ENCODE measurements at places on chromosomes 6 and 20. TPM values are rescaled to one million over a fixed set of nuclear protein-coding genes. Genes with fewer than 3 reads are reported as not detected.

The ENPP3 gene
- not detected for total RNA-seq

The SLC32A1 gene
- total RNA-seq, result not detected

The THBS2 gene
- 0.05 TPM for total RNA-seq

The FOXQ1 gene
- 5.3 TPM for total RNA-seq

The HACE1 gene
- 1.9 TPM for total RNA-seq

The SLC12A5 gene
- 10.9 TPM for total RNA-seq

The RRAGD gene
- 3.7 TPM for total RNA-seq

The NTSR1 gene
- 0.05 TPM for total RNA-seq

The SEL1L2 gene
- total RNA-seq, result not detected

The GRM1 gene
- total RNA-seq, result 0.03 TPM

The MC3R gene
- total RNA-seq, result not detected

The MRS2 gene
- total RNA-seq, result 19.1 TPM

The WFDC10B gene
- total RNA-seq, result not detected

The NXT1 gene
- total RNA-seq, result 74.5 TPM

The CCDC167 gene
- total RNA-seq, result 46.3 TPM

The FAM229B gene
- 5.9 TPM for total RNA-seq

The MUC22 gene
- total RNA-seq, result 0.02 TPM

The PLCB4 gene
- 14.7 TPM for total RNA-seq

The BEND6 gene
- total RNA-seq, result 1.1 TPM

The RAMACL gene
- 0.16 TPM for total RNA-seq

The CLDN20 gene
- total RNA-seq, result not detected

The LGSN gene
- total RNA-seq, result 2.4 TPM

The HLA-DOB gene
- 0.05 TPM for total RNA-seq

The KIF25 gene
- total RNA-seq, result not detected

The SIRPB1 gene
- total RNA-seq, result 0.43 TPM

The MAP7 gene
- 19.0 TPM for total RNA-seq

The C20orf141 gene
- total RNA-seq, result 0.49 TPM

The AVP gene
- not detected for total RNA-seq

The SNX21 gene
- 8.7 TPM for total RNA-seq

The PLN gene
- not detected for total RNA-seq

The SMIM26 gene
- total RNA-seq, result 131 TPM

The WFDC8 gene
- not detected for total RNA-seq

The CST5 gene
- not detected for total RNA-seq

The RAET1L gene
- 0.34 TPM for total RNA-seq

The MAPK14 gene
- 26.4 TPM for total RNA-seq

The SSTR4 gene
- 0.86 TPM for total RNA-seq

The MOXD1 gene
- total RNA-seq, result 1.5 TPM

The HLA-DRB5 gene
- not detected for total RNA-seq

The FAM217A gene
- not detected for total RNA-seq

Data from A549 treated with AZD2906 at 1 μM for 4 hours (cell line).